Stimulated activated naive CD8-positive, alpha-beta T cell treated with anti-CD3 and anti-CD28 coated beads, Interleukin-15, Interleukin-2, amounts not matched to agents 100 U/mL and 50 U/mL, for 24 hours (primary cell): ENCODE measurements at places on chromosomes 7 and 10.
A peak's percentile ranks its signal among the peaks of the same experiment; 100 is the strongest.

- no peak for DNase-seq
These were observed 99.3 kb downstream of the ARHGAP22 start for GRCh38 chr10:48505394-48506112.

- DNase-seq = no peak
These were observed 64.8 kb upstream of the VWC2 start for GRCh38 chr7:49708590-49708989.

- no peak for DNase-seq
These were observed 210.4 kb downstream of the FAM107B start for GRCh38 chr10:14564268-14564744.

DNA sequence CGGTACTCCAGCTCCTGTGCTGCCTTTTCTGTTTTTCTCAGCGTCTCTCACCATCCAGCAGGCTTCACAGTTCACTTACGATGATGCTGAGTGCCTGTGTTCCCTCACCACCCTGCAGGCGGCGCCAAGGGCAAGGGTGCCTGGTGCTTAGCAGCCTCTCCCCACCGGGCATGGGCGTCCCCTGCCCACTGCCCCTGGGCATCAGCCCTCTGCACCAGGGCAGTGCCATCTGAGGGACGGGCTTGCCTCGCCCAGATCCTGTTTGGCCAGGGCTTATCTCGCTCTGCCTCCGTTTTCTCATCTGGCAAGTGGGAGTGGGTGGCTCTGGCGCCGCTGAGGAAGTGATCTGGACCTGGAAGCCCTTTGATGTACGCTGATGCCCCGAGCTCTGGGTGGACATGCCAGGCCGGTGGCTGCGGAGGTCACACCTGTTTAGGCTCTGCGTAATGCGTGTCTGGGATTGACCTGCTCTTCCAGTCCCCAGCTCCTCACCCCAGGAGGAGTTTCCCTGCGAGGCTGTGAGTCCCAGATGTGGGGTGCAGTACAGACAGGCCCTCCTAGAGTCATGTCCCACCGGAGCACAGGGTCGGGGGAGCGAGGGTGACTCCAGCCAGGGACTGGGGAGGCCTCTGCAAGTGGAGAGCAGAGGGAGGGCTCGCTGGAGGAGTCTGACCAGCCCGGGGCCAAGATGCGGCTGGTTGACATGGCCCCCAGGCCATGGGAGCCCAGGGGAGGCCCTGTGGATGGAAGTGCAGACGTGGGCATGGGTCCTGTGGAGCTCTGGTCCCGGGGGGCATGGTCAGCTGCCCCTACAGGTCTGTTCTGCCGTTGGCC is 11.8 kb downstream of the TTYH3 start:
- no peak for DNase-seq

GRCh38 chr10:6348096-6348874 is 145.6 kb downstream of the PFKFB3 start:
- peak; percentile 84 for DNase-seq

DNA sequence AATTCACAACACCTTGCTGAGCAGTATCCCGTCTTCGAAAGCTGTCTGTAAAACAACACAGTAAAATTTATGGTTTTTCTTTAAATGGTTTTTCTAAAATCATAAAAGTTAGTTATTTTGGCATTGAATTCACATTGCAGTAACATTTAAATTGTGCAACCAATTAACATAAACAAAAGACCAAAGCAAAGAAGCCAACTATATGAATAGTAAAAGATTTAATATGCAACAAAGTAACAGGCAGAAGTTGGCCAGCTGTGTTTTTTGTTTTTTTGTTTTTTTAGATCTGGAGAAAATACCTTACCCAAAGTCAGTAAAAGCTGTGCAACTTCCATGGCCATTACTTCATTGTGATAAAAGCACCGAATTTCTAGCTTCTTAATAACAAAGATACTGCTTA is 11.3 kb downstream of the SRI start:
- no peak for DNase-seq

DNA sequence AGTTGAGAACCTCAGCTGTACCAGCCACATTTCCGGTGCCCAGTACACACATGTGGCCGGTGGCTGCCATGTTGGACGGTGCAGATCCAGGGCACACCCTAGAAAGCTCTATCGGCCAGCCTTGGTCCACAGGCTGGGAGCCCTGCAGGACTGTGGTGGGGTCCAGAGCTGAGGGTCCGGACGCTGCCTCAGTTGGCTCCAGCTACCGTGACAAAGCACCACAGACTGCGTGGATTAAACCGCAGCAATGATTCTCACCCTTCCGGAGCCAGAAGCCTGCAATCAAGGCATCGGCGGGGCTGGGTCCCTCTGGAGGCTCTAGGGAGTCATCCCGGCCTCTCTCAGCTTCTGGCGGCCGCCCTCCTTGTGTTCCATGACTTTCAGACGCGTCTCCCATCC is 50.1 kb downstream of the PDGFA start:
- no peak for DNase-seq

DNA sequence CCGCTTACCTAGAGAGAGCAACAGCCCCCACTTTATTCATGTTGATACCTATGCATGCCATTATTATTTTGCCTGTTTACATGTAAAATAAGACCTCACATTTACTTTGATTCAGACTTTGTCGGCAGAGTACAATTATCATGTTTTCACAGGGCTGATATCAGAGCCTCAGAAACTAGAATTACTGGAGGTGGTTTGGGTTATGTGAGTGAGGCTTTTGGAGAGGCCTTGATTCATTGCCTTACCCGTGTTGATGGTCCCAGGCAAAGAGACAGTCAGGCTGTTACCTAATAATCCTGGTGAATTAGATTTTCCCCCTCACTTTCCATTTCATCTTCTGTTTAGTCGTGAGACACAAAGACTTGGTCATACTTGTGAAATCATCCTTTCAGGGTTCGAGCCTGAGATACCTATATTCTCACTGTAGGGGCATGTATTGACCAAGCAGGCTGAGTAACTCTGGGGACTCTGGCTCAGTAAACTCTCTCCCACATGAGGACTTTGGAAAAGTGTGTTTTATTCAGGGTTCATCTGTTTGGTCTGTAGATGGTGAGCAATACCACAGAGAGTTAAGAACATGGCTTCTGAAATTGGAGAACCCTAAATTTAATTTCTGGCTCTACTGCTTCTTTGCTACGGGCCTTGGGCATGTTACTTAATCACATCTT is 150.9 kb downstream of the CELF2 start:
- no peak for DNase-seq

- no peak for DNase-seq
These were observed 80.2 kb upstream of the NEBL start for GRCh38 chr10:20977300-20977699.

GRCh38 chr10:35641676-35642034 is 441 bp downstream of the FZD8 start:
- peak; percentile 16 for DNase-seq

GRCh38 chr10:122147663-122148062 is 123.4 kb upstream of the BTBD16 start:
- no peak for DNase-seq

DNA sequence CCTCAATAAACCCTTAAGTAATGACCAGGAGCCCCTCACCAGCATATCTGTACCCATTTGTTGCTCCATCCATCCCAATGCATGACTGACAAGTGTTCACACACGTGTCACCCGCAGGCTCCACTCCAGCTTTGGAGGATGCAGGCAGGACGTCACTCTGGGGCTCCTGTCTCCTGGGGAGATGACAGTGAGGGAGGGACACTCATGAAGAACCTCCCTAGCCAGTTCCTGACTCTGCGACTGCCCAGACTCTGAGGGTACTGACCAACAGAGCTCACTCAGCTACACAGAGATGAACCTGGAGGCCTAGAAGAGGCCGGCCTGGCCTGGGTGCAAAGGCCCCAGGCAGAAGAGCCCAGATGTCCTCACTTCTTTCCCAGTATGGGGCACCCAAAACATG is 135.1 kb upstream of the RET start:
- DNase-seq = no peak

DNA sequence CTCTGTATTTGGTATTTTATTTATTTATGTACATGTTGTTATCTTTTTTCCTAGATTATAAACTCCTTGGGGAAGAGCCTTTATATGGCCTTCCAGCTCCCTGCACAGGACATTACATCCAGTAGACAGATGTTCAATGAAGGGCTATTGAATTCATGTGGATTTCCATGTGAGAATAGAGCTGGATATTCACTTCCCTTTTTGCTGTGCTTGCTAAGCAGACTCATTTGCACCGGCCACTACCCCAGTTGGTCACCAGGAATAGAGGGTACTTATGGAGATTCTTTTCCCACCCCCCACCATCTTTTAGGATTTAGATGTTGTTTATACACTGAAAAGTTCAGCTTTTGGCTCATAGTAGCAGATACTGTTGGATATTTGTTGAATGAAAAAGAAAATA is 374.1 kb downstream of the NRG3 start:
- no peak for DNase-seq

DNA sequence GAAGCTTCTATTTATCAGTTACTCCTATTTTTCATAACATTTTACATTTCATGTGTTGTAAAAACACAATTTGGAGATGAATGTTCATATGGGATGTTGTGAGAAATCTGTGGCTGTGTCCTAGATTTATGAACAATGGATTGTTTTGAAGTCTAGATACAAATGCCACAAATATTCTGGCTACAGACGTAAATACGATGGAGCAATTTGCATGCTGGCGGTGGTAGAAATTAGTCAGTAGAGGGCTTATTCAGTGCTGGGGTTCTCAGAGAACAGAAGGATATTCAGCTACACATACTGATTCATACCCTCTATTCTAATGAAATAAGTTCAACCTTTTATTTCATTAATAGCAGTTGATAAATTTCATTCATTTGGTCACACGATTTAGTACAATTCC is 48.8 kb downstream of the PLPP4 start:
- no peak for DNase-seq

- no peak for DNase-seq
These were observed 27.9 kb upstream of the LOXL4 start for GRCh38 chr10:98295907-98296306.

DNA sequence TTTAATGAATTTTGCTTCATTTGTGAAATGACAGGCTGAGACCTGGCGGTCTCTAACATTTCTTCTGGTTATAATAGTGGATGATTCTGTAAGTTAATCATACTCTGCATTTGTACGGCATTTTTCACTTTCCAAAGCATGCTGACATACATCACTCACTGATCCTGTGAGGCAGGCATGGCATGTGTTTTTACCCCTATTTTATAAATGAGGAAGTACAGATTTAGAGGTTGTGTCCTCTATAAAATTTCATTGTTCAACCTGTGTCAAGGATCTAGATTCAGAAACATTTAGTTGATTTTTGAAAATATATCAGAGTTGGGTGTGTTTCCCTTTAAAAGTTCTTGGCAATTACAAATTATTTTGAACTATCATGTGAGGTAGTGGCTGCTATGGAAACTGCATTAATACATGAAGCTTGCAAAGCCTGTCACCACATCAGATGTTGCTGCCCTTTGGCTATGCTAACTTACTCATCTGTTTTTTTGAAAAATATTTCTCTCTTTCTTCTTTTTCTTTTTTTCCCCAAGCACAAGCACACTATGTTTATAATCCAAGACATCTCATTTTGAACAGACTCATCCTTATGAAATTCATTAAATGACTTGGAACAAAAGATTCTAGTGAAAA is 172.7 kb downstream of the GNAI1 start:
- DNase-seq = no peak

DNA sequence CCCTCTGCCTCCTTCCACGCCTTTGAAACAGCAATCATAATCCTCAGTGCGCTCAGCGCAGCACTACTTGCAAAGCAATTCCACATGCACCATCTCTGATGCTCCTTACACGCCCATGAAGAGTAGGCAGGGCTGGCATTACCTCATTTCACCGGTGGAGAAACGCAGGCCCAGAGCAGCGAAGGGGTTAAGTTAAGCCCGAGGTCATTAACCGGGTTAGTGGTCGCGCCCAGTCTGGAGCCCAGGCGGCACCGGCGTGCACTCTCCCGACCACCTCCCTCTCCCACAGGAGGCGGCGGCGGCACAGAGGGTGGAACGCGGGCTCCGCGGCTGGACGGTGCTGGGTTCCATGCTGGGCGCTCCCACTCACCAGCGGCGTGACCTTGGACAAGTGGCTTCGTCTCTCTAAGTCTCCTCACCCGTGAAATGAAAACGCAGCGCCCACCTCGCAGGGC is 515 bp downstream of the FASTK start:
- no peak for DNase-seq

DNA sequence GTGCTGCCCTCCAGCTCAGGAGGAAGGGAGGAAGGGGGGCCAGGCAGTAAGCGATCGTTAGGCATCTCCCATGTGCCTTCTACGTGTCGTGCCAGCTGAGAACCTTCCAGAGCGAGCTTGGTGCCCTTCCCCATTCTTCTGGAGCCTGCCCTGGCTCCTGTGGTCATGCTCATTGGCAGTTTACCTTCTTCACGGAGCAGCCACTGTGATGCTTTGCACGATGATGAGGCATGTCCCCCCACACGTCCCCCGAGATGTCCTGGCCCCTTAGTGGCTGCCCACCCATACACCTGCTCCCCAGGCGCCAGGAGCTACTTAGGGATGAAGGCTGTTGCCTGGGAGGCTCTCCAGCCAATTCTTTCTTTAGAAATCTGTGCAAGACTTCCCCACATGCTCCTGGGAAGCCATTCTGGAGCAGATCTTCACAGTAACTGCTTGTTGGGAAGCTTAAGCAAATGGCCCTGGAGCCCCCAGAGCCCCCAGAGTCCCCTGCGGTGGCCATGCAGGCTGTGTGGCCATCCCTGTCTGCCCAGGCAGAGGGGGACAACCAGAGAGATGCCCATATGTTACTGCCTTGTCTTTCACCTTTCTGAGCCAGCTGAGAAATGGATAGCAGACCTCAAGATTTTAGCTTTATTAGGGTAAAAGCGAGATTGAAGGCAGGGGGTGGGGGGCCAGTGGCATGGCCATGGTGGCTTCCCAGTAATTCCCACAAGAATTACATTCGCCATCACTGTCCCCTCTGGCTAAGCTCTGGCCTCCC is 199.0 kb downstream of the EBF3 start:
- no peak for DNase-seq

DNA sequence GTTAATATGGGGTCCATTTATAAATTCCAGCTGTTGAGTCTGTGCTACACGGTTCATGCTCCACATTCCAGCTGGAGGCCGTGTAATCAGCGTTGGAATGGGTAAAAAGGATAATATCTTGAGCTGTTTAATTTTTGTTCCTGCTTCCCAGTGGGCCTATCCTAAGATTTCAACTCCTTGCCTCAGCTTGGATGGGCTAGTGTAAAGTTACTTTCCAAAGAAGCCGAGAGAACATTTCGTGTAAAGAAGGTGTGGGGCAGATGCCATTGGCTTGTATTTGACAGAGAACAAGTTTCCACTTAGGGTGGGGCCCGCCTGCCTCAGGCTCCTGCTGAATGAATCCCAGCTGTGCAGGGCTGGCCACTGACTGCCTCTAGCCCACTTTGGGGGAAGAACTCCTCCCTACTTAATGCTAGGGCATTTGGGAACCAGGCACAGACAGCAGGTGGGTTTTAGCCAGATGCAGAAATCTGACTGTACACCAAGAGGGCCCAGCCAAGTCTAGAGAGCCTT is 125.9 kb upstream of the LYZL2 start:
- no peak for DNase-seq
